ENCODE measurements at places on chromosomes 7 and 10.
A peak's percentile ranks its signal among the peaks of the same experiment; 100 is the strongest.

DNA sequence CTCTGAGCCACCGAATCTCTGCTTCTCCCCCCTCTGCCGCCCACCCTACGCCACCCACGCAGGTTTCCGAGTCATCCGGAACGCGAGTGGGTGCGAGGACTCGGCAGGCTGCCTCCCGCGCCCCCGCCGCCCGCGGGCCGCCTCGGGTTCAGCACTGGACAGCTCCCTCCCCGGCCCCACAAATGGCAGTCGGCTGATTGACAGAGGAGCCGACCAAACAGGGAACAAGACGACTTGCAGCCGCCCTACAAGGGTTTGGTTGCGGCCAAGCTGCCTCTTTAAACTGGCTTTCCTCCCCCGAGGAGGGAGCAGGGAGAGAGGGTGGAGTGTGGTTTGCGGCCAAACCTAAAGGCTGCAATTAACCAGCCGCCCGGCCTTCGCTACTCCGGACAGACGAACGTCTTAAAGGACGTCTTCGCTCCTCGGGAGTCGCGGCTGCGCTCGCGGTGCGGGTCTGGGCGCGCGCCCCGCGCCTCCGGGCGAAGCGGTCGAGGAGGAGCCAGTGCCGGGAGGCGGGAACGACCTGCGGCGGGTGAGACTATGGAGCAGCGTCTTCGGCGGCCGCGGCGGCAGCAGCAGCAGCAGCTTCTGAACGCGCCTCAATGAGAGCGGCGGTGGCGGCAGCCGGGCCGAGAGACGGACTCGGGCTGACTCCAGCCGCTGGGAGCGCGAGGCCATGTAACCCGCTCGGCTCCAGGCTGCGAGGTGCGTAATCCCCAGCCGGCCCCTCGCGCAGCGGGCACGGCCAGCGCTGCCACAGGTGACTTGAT is at the start of gene GPR158:
Gene GPR158, plus strand, starts transcription at position 541 of the 770 bp plus-strand sequence. CDS start 420 bp downstream, outside the sequence.
- peak; percentile 13 for DNase-seq

DNA sequence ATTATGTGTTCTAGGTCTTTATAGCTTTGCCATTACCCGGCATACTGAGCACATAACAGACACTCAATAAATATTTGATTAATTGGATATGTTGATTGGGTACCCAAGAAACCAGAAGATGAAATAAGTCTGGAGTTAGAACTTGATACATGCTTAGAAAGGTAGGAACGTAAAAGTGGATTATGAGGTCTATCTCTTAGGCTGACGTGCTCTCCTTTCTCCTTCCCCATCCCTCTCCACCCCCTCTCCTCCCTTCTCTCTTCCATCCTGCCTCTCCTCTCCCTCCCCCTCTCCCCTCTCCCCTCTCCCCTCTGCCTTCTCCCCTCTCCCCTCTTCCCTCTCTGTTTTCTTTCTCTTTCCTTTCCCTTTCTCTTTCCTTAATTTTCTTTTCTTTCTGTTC is 34.0 kb downstream of the AUTS2 start:
- no peak for DNase-seq

GRCh38 chr10:14003517-14004184 is 327.1 kb downstream of the FRMD4A start:
- DNase-seq: no peak

- DNase-seq: no peak
Observed at GRCh38 chr7:21185653-21186265, 242.1 kb upstream of the SP4 start.

DNA sequence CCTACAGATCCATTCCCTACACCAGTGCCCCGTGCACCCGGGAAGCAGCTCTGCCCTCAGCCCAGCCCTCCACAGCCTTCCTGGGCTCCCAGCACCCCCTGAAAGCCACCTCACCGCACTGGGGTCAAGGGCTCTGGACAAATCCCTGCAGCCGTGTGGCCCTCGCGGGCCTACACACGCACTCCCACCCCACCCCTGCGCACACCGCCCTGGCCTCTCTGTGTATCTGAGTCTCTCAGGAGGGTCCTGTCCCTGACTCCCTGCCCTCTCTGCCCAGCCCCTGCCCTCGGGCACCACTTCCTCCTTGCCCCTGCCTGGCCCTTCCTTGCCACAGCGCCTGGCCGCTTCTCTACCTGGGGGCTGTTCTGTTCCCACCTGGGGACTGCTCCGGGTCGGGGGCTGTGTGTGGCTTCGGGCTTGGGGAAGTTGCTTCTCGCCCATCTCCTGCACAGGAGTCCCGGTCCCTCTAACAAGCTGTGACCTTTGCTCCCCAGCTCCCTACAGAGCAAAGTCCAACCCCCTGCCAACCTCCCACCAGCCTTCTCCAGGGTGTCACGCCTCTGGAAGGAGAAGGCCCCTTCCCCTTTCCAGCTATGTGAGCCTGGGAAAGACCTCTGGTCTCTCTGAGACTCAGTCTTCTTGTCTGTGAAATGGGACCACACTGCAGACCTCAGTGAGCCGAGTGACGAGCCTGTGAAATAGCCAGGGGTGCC is 1.5 kb downstream of the TMEM184A start:
- DNase-seq: no peak

DNA sequence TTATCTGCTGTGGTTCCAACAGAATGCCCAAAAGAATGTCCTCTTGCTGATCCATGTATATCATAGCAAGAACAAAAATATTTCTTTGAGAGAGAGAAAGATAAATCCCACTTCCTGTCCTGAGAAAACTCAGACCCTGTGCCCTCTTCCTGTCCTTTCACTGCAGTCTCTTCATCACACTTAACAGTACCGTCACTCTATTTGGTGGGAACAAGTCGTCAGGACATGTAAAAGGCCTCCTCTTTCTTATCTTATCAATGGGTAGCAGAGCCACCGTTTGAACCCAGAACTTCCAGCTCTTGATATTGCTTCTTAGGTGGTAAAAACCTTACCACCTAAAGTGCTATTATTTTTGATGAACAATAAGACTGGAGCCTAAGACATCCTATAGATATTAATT is 43.9 kb downstream of the CHRM2 start:
- no peak for DNase-seq

- no peak for DNase-seq
Observed at GRCh38 chr7:151168787-151169162, 1.3 kb upstream of the GBX1 start.

DNA sequence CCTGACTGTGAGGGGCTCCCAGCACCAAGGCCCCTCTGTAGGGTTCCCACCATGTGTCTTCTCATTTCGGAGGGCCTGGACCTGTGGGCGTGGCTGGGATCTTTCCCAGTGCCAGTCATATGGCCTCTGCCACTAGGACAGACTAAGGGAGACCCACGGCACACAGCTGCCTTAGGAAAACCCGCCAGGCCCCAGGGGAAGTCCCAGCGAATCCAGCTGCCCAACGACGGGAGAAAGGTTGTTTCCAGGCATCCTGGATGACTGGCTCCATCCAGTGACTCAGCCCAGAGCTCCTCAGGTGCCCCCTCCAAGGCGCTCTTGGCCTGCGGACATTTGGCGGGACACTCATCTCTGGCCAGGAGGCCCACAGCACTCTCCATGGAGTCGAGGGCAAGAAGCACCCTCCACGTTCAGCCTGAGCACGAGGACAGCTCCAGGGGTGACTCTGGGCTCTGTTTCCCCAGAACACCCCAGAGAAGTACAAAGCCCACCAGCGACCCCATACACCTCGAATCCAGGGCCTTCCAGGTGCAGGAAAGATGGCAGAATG is 39.9 kb downstream of the PWWP2B start:
- no peak for DNase-seq

- no peak for DNase-seq
Observed at GRCh38 chr7:46157404-46157803, 236.3 kb upstream of the IGFBP3 start.

GRCh38 chr7:105178177-105178576 is 164.2 kb downstream of the KMT2E start:
- DNase-seq: no peak

- DNase-seq: no peak
Observed at GRCh38 chr7:21966271-21966670, 20.6 kb upstream of the CDCA7L start.

- no peak for DNase-seq
Observed at GRCh38 chr10:92572362-92573090, 1.4 kb downstream of the IDE start.

DNA sequence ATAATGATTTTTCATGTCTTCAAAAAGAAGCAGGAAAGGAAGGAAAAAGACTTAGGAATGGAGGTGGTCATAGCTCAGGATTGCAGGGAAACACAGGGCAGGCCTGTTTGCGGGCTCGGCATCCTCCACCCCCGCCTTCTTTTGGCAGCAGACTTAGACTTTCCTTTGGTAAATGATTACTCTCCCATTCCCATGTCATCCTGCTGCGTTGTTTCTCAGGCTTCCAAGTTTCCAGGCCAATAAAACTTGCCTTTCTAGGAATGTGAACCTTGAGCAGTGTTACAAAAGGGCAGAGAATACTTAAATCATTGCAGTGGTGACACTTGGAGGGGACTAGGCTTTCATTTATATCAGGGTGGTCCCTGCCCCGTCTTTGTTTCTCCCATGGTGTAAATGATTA is 34.0 kb upstream of the DGKB start:
- no peak for DNase-seq

- DNase-seq: no peak
Observed at GRCh38 chr10:28077889-28078288, 79.0 kb upstream of the ODAD2 start.

GRCh38 chr7:36002900-36003299 is 150.2 kb upstream of the EEPD1 start:
- no peak for DNase-seq

DNA sequence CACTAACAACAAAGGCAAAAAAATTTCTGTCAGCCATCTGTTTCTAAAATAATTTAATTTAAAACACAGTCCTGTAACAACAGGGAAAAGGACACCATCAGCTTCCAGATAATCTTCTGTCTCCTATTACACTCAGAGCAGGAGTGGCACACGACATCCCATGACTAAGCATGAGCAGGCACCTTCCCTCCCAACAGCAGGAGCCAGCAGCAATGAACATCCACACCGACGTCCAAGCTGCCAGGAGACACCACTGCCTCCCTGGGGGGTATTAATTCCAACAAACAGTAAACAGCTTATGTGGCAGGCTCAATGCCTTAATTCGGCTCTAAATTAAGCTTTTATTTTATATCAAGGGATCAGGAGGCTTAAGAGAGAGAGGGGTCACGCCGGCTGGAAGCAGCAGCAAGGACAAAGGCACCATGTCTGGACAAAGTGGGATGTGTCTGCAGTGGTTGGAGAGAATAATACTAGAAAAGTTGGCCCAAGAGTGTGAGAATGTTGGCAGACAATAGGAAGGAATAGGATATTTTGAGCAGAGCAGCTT is 45.7 kb downstream of the KIAA1549 start:
- DNase-seq: no peak

- no peak for DNase-seq
Observed at GRCh38 chr7:130719541-130719940, 14.5 kb downstream of the KLF14 start.

GRCh38 chr7:145064114-145064513 is 228.3 kb upstream of the TPK1 start:
- DNase-seq: no peak

DNA sequence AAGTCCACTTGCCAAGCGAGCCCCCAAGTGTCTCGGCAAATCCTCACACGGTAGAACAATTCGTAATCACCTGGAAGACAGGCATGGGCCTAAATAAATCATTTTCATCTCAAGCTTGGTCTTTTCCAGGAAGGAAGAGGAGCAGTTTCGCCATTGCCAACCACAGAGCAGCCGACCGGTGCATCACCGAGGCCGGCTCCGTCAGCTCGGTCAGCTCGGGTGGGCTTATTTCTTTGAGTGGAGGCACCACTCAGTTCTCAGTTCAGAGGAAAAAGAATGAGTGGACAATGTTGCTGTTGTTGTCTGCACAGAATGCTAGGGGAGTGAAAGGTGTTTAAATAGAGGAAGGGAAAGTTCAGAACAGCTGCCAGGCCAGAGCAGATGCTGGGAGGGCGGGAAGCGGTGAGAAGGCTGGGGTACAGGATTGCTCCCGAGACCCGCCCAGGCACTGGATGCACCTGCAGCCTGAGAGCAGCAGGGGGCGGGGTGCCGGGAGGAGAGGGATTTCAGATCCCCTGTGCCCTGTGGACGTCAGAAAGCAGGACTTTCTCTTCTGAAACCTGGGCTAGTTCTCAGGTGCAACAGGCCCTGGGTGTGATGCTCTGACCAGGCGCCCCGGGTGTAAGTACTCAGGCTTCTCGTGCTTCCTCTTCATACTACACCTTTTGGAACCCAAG is 17.7 kb upstream of the IGFBP3 start:
- no peak for DNase-seq

DNA sequence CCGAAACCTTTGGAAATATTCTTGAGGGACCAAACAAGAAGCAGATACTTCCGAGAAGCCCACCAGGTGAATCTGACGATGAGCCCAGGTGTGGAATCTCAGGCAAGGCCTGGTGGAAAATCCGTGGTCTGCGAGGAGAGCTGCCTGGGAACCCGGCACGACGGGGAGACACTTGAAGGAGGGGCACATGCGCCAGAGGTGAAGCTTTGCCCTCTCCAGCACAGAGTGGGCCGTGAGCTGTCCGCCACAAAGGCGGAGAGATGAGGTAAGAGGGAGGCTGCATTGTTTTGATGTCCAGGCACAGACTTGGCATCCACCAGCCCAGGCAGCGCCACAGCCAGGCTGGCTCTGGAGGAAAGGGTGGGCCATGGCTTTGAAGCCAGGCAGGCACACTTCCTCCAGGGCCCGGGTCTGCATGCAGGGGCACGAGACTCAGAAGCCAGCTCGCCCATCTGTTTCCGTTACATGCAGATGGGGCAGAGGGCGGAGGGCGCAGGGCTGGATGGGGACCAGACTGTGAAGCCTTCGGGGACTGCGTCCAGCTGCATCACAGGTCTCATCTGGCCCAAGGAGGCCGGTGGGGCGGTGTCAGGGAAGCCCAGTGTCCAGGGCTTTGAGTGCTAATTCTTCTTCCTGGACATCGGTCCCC is 45.4 kb downstream of the CALML3 start:
- DNase-seq: no peak

DNA sequence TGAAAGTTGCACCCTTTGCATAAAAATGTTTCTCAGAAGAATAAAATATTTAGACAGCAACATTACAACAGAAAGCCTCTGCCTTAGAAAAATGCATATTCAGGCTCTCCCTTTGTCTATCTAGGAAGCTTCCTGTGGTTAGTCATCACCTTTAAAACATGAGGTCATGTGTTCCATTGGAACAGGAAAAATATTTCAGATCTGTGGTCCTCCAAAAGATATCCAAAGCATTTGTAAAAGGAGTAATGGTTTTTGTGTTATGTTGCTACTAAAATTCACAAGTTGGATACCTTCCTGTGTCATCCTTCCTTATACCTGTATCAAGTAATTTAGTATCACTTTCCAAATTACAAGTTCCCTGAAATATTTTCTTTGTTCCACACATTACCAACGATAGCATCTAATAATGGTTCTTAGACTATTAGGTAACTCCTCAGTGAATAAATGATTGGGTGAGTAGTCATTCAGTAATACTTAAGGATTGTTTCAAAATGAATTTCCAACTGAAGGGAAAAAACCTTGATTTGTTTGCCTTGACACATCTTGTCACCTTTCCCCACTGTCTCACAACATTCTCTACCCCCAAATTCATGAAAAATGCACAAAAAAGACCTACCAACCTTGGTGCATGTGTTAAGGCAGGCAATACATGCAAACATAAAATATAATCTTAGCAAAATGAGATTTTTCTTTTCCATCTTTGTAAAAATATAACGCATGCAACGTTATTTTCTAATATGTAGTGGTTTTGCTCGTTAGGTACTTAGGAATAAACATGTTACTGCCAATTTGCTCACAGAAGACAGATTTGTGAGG is 19.7 kb upstream of the RHOBTB1 start:
- no peak for DNase-seq

- DNase-seq: no peak
Observed at GRCh38 chr7:2224491-2224928, 8.2 kb downstream of the MAD1L1 start.
